Fibroblast of skin of scalp (primary cell): ENCODE measurements at places on chromosomes 11 and 22.

DNA sequence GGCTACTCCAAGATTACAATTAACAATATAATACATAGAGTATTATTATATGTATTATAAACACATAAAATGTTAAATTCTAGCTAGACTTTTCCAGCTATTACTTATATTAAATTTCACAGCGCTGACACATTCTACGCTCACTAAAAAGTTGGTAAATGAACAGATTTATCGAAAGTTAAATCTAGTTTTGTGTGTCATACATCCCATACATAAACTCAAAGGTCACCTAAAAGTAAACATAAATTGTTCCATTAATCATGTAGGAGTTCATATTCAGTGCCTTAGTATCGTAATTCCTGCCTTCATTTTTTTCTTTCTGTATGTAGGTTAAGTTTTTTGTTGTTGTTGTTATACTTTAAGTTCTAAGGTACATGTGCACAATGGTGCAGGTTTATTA, 10.9 kb downstream of the FNBP4 start:
- no peak for DNase-seq

DNA sequence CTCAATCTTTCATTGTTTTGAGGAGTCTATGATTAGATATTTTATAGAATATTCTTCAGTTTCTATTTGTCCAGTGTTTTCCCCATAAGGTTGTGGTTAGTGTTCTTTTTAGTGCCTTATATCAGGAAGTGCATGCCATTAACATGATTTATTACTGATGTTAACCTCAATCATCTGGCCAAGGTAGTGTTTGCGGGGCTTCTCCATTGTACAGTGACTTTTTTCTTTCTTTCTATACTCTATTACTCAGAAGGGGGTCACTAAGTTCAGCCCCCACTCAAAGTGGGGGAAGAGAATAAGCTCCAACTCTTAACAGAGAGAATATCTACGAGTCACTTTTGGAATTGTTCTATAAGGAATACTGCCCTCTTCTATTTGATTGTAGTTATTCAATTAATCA, 415.8 kb downstream of the DYNC2H1 start:
- peak; percentile 70 for DNase-seq

DNA sequence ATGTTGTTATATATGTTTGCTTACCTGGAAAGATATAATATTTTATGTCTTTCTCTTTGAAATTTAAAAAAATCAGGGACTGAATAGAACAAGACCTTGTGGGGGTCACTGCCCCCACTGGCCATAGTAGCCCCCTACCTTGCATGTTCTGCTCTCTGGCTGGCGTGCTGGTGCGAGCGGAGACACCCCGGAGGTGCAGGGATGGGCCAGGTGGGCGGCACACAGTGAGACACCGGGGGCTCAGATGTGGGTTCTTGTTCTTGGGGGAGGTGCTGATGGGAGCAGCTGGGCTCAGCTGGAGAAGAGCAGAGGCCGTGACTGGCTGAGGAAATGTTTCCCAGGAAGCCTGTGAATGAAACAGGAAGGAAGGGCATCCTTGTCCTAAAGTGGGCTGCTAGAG, 20.2 kb downstream of the GAB4 start:
- no peak for DNase-seq

- no peak for DNase-seq
These were observed 709 bp upstream of the ST3GAL4 start for GRCh38 chr11:126354631-126355323.

- DNase-seq, result no peak
These were observed 2.0 kb downstream of the OR8D4 start for GRCh38 chr11:123903932-123904331.

- no peak for DNase-seq
These were observed 39.6 kb downstream of the BUD13 start for GRCh38 chr11:116733043-116733755.

- peak; percentile 87 for DNase-seq
These were observed 220.9 kb downstream of the PGR start for GRCh38 chr11:100908746-100909145.

DNA sequence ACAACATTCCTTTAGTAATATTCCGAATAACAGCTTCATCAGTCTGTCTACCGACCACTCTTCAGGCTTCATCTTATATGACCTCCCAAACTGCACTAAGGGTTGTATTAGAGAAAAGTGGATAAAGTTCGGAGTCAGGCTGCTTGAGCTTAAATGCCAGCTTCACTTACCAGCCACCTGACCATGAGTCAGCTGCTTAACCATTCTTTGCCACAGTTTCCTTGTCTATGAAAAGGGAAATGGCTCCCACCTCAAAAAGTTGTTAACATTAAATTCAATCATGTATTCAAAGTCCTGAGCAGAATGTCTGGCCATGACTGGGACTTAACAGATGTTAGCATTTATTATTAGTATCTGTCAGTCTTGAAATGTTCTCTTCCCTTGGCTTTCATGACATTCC, 20.9 kb downstream of the LIMK2 start:
- DNase-seq, result no peak
